ENCODE measurements at places on chromosomes 3 and 15.

DNA sequence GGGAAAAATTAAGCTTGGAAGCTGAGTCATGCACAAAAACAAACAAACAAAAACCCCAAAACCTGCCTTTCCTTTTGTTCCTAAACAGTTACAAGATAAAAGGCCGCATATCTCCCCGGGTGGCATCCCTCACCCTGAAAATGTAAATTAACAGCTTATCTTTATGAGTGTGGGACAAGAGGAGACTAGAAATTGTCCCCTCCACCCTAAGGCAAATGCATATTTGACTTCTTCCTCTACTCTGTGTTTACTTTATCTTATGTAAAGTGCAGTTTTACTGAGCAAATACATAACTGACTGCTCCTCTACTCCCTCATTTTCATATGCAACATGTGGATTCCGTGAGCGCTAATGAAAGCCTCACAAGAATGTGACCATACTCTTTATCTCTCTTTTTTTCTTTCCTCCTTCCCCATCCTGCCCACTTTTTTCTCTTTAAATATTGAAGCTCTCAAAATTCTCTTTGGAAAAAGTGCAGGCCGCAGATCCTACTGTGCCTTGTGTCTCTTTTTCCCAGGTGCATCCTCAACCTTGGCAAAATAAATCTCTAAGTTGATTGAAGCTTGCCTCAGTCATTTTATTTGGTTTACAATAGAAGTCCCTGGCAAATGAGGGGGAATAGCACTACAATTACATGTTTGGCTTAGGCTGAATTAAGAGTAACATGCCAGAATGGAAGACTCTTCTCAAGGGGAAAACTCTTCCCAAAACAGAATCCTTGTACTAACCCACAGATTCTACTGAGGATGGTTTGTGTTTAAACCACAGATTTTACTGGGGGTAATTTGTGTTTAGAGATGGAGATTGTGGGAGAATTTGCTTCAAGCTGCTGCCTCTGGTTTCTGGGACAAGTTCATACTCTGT, 72.7 kb upstream of the WDR72 start:
- DNase-seq: no peak

- no peak for DNase-seq
Observed at GRCh38 chr15:74263466-74263865, 27.3 kb downstream of the CCDC33 start.

- no peak for DNase-seq
Observed at GRCh38 chr3:183434992-183435391, 6.6 kb upstream of the MCF2L2 start.

DNA sequence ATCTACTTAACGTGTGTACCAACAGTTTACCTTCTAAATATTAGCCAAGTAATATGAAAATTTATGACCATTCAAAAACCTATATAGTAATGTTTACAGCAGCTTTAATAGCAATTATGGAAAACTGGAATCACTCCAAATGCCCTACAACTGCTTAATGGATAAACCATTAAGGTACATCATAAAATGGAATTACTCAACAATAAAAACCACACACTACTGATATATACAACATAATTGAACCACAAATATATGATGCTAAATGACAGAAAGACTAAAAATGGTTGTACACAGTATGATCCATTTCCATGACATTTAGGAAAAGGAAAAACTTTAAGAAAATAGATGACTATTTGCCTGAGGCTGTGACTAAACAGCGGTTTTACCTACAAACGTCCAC, 467.1 kb upstream of the EPHA6 start:
- DNase-seq: no peak

DNA sequence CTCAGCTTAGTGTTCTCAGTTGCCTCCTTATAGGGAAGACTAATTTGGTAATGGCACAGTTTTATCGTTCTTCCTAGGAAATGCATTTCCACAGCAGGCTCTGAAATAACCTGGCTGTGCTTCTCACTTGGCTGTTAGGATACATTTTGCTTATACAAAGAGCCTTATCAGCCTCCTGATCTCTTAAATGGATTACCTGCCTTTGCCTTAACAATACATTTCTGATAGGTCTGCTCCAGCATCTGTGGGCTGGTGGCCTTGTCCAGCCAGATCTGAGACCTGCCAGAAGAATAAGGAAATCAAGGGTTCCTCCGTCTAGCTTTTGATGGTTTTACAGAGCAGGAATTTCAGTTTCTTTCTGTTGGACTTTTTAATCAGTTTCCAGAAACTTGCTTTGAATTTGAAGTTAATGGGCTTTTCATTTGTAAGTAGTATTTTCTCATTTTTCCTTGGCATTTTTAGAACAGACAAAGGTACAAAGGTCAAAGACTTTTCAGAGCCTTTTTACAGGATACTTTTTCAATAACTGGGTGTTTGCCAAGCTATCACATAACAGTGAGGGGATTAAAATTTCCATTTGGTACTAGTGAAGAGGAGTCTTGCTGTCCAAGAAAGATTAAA, 116.3 kb downstream of the AKAP13 start:
- DNase-seq: no peak

- no peak for DNase-seq
Observed at GRCh38 chr15:77021803-77022381, 27.0 kb downstream of the PSTPIP1 start.

DNA sequence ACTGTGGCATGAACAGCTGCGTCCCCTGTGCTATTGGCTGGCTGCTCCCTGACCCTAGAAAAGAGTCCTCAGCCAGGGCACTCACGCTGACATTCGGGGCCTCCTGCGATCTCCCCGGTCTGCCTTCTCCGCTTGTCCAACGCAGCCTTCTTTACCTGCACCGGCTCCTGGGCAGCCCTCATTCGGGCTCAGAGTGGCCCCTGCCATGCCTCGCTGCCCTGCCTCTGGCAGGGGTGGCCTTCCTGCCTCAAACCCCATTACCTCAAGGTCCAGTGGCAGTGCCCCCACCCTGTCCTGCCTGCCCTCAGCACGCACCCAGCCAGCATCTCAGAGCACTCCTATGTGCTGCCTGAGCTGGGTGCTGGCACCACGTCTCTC, 86.5 kb downstream of the TBC1D2B start:
- no peak for DNase-seq

- no peak for DNase-seq
Observed at GRCh38 chr3:62376906-62377877, 3.8 kb upstream of the FEZF2 start.

- DNase-seq: no peak
Observed at GRCh38 chr15:33357845-33358244, 47.1 kb downstream of the RYR3 start.

GRCh38 chr15:72732516-72732915, 46.5 kb downstream of the BBS4 start:
- no peak for DNase-seq

DNA sequence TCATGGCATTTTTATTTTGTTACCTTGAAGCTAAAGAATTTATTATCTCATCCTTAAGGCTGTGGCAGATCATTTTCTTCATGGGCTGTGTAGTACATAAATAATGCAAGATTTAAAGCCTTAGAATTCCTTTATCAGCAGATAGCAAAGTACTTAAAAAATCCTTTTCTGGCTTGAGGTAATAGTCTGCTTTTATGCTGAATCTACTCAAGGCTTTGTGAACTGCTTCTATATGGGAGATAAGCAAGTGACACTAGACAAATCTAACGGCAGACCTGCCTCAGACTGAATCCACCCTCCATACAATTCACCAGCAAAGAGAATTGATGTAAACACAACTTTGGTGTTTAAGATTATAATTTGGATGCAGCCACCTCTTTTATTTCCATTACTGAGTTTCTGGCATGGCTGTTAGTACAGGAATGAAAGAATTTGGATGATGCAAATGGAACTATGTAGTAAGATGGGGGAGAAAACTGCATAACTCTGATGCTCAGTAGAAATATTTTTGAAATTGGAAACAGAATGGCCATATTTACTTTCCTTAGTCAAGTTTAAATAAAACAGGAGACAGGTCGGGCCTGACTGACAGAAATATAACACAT, 1121.5 kb downstream of the NAALADL2 start:
- no peak for DNase-seq

- DNase-seq: no peak
Observed at GRCh38 chr3:125207949-125208568, 4.5 kb downstream of the SLC12A8 start.

DNA sequence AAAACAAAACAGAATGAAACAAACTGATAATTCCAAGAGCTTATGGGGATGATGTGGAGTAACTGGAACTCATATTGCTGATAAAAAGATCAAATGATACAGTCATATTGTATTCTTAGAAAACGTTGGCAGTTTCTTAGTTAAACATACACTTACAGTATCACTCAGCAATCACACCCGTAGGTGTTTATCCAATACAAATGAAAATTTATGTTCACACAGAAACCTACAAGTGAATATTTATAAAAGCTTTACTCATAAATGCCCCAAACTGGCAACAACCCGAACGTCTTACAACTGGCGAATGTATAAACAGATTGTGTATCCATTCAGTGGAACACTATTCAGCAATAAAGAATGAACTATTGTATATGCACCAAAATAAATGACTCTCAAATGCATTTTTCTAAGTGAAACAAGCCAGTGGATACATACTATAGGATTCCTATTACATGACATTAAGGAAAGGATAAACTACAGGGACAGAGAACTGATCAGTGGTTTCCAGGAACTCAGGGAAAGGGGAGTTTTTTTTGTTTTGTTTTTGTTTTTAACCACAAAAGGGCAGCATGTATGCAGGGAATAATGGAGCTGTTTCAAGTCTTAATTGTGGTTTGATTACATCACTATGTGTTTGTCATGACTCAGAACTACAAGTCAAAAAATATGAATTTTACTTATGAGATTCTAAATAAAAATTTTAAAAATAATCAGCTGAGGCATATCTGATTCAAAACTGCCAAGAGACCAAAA, 71.8 kb upstream of the NDUFB4 start:
- no peak for DNase-seq

- no peak for DNase-seq
Observed at GRCh38 chr3:182078316-182078715, 366.6 kb downstream of the SOX2 start.

DNA sequence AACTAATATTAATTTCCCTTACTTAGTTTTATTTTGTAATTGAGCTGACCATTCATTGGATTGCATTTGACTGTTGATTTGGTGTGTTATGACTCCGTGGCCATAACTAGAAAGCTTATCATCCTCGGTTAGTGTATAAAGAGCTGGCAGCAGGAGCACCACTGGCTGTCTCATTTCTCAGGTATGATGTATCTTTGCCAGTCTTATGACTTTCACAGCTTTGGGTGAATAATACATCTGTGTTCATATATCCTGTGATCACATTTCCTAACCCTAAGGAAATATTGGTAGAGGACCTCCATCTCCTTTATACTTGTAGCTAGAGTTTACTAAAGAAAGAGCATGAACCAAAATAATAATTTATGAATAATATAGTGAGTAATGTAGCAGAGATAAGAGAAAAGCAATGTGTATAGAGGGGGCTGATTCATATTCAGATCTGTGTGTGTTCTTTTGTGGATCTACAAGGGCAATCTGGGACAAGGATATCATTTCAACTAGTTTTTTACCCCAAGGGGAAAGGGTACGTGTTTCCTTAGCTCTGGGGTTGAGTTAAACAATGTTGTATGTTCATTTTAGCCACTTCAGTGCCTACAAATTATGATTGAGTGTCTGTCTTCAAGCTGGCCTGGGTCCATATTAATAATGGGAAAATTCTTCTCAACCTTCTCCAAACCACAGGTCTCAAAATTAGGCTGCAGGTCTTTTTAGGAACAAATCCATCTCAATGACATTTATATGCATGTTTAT, 901.7 kb downstream of the NTRK3 start:
- no peak for DNase-seq

GRCh38 chr3:16601537-16602005, 3.7 kb downstream of the DAZL start:
- DNase-seq: no peak

GRCh38 chr3:160124224-160124623, 101.0 kb upstream of the C3orf80 start:
- DNase-seq: no peak

GRCh38 chr3:148757238-148758215, 59.8 kb downstream of the AGTR1 start:
- no peak for DNase-seq

DNA sequence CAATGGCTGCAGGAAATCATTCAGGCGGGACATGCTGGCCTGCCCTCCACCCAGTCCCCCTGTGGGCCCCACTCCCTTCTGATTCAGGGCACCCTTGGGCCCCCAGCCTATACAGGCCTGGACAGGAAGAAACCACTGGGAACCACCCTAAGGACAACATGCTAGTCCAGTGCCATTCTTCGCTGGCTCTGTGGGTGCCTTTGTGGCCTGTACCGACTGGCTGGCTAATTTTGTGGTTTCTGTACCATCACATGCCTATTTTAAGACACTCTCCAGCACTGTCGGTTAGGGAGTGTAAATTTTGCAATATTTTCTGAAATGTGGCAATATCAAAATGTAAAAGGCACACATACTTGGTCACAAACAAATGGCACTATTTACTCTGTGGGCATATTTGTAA, 61.4 kb upstream of the POLG start:
- DNase-seq: no peak

DNA sequence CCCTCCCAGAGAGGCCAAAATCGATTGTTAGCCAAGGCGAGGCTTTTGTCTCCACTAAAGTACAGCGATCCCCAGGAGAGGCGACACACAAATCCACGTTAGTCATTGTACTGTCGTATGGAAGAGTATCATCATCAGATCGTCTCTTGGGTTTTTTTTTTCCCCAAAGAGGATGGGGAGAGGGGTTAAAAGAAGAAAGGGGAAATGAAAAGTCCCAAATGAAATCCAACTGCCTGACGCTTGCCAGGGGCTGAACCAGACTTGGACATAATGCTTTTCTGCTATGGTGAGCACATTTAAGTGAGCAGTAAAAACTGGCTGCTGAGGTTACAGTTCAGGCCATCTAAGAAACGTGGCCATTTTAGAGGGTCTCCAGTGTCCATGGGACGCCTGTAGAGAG, 37.9 kb upstream of the CTSH start:
- no peak for DNase-seq

DNA sequence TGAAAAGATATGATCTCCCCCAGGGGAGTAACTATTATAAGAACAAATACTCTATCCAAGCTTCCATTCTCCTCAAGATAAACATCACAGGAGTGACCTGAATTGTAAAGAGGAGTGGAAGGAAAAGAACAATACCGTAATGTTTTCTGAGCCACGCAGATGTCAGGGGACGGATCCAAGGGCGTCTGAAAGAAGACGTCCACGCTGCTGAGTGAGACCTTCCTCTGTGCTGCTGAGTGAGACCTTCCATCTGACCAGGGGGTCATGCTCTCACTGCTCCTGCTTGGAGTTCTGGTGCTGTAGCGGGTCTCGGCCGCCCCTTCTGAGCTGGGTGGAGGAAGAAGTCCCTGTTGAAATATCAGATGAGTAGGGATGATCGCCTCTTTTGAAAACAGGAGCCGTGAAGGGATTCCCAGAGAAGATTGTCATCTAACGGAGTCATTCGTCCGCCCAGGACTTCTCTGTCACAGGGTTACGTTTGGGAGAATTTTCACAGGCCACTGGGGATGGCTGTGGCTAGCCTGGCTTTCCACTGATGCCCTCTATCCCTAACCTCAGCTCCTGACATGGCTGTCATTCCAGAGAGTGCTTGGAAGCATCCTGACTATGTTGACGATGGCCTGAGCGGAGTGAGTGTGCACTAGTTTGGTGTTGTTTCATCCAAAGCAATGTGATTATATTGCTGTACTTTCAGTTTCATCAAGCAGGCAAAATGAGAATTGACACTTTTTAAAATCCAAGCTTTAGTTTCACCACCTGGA, 184.9 kb downstream of the APBA2 start:
- no peak for DNase-seq

Measured in D721Med (cell line).